ENCODE measurements at places on chromosomes 12 and 14.
A peak's percentile ranks its signal among the peaks of the same experiment; 100 is the strongest.

DNA sequence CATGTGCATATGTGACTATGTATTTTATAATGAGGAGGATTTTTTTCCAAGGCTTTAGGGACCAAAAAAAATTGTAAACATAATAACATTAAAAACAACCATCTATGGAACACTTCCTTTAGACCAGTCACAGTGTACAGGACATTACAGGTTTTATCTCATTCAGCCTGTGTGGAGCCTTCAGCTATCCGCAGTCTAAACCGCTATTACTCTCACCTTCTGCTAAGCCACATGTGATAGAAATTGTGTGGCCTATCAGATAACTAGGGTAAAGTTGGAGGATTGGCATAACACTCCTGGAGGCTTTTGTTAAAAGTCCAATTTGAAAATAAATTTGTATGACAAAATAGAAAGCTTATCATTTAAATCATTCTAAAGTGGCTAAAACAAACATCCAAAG lies 281.2 kb upstream of the TMTC1 start:
- DNase-seq, result no peak

GRCh38 chr12:124786061-124786964 lies 77.4 kb downstream of the SCARB1 start:
- DNase-seq, result no peak

DNA sequence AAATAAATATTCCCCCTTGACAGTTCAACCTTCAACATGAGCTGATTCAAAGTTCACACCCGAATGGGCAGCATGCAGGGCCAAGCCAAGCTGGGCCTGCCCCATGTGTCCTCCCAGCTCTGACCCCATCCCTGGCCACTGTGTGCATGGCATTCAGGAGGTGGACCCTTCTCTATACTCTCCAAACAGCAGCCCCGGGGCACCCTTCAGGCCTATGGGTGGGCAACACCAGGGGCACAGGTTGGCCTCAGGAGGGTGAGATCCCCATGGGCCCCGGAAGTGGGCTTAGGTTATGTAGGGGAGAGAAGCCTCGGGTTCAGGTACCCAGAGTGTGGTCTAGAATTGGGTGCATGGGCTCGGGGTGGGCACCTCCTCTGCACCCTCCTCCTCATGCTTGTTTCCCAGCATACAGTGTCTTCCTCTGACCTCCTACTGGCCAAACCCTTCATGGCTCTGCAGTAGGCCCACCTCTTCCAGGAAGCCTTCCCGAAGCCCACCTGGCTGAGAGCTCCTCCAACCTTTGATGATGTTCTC lies 31.5 kb upstream of the BCL7A start:
- DNase-seq, result no peak

DNA sequence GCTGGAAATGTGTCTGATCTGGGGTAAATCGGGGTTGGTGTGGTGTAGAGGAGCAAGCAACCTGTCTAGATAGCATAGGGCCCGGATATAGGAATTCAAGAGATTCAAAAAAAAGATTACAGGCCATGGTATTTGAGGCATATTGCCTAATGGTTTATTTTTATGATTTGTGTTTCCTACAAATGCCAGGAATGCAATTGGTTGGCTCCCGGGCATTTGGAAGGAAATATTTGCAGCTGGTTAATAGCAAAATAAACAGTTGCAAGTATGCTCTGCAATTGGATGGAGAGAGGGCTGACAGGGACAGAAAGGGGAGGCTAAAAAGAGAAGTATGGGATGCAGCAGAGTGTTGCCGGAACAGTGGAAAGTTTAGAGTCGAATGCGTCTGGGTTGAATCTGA lies 315.6 kb upstream of the ATP2B1 start:
- DNase-seq, result peak; percentile 19

DNA sequence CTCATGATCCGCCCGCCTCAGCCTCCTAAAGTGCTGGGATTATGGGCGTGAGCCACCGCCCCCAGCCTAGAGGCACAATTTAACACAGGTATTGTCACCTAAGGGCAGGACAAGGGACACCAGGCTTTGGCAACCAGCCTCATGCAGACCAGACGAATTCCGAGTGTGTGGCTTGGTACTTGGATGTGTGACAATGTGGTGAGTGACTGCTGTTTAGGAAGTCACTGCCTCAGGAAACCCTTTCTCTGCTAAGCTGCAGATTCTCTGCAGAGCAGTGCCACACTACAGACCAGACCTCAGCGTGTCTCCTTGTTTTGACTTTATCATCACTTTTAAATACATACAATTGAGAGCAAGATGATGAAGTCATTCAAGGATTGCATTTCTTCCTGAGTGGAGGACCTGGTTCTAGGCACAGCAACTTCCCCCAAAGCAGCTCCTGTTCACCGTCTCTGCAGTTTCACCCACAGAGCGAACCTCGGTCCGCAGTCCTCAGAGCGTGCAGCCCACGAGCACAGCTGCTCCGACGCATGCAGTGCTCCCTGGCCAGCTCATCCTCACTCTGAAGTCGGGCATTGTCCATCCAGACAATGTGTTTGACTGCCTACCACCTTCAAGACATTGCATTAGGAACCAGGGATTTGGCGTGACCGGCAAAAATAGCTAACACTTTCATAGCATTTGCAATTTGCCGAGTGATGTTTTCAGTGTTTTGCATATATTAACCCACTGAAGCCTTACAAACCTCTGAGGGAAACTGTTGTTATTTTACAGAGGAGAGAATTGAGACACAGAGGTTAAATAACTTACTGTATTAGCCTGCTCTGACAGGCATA lies 235.2 kb downstream of the CHST11 start:
- DNase-seq, result no peak

GRCh38 chr14:22848351-22849164 lies 12.2 kb downstream of the MMP14 start:
- DNase-seq, result peak; percentile 62

DNA sequence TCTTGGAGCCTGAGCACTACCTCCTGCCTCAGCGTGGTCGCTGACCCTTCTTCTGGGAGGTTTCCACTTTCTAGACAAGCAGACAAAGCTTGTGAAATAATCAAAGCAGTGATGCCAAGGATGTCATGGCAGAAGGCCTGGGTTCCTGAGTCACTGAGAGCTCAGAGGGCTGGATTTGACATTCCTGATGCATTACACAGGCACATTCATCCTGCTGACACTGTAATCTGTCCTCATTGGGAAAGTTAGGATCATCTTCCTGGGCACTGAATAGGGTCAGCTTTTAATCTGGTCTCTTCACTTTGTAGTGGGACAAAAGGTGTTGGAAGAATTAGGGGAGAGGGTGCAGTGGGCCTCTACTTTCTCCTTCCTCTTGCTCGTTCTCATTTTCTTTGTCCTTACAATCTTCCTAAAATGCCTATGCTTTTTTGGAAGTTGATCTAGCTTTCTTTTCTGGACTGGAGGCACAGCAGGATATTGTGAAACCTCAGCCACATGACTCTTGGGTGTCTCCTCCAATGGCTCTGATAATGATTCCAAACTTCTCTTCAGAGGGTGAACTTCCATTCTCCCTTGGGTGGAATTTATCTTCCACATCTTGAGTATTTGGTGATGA lies 29.6 kb downstream of the EEA1 start:
- DNase-seq, result no peak

GRCh38 chr12:2696136-2696535 lies 98.6 kb upstream of the FKBP4 start:
- no peak for DNase-seq

DNA sequence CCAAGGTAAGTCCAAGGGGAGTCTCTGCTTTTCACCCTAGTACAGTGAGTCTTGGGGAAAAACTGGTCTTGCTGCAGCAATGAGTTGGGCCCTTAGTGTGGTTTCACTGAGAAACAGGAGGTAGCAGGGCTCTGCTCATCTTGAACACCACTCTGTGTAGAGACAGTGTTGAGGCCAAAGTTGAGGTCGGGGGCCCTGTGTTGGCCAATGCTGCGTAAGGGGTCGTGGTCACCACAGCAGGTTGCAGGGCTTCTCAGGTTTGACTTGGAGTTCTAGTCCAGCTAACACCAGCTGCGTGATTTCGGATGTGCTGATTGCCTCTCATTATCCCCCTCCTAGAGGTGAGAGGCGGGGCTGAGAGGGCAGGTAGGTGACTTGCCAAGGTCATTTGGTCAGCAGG lies 807.5 kb downstream of the VRK1 start:
- DNase-seq, result no peak

DNA sequence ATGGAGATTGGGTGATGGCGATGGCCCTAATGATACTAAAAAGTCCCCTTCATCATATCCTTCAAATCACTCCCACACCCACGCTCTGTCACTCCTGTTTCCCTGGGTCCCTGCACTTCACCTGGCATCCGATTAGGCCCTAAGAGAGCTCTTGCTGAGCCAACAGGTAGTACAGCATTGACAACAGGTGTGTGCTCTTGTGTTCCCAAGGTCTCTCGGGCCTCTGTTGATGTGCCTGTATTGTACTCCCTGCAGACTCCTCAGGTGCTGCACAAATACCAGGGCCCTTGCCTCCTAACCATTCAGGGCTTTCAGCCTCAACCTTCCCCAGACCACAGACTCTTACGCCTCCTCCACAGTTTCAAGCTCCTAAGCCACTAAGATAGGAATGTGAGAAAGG lies 25.8 kb upstream of the VDR start:
- no peak for DNase-seq

GRCh38 chr12:12180575-12180974 lies 86.3 kb downstream of the LRP6 start:
- DNase-seq, result no peak

- DNase-seq, result no peak
Observed at GRCh38 chr14:68695326-68695768, 97.5 kb downstream of the ZFP36L1 start.

GRCh38 chr12:44317651-44318126 lies 481.8 kb downstream of the TMEM117 start:
- DNase-seq, result peak; percentile 80

DNA sequence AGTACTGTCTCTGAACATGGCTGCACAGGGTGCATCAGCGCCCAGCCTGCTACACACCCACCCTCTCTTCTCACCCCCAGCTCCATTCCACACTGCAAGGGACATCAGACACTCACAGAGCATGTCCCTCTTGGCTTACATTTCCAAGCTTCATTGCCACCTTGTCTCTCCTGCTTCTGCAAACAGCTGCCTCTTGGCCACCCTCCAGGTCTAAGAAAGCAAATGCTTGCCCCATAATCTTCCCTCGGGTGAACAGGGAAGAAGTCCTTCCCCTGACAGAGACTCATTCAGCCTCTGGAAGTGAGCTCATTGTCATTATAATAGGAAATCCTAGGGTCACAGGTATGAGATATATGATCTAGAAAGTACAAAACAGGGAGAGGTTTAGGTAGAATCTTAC lies 505.2 kb downstream of the RMST start:
- peak; percentile 98 for DNase-seq

DNA sequence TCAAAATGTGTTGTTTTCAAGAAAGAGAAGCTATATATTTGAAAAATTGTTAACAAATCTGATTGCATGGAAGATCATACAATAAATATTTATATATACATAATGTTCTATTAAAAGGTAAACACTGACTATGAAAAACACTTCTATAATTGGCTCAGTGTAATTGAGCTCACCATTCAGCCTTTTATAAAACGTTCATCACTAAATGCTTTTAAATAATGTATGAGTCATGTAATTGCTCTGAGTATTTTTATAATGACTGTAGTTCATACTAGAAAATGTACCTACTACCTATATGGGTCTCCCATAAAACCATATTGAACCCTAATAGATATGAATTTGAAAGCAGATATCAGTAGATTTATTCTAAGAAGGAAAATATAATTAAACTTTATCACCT lies 240.4 kb upstream of the MGAT4C start:
- DNase-seq, result peak; percentile 94

GRCh38 chr14:96362071-96362964 lies 823 bp downstream of the ATG2B start:
- DNase-seq, result peak; percentile 84

All from NCI-H69 (cell line).